Left lung (tissue), 14 donors: ENCODE measurements at places on chromosomes 2 and 18.

GRCh38 chr18:44521668-44522022, 159.0 kb upstream of the SETBP1 start:
- no peak for DNase-seq

DNA sequence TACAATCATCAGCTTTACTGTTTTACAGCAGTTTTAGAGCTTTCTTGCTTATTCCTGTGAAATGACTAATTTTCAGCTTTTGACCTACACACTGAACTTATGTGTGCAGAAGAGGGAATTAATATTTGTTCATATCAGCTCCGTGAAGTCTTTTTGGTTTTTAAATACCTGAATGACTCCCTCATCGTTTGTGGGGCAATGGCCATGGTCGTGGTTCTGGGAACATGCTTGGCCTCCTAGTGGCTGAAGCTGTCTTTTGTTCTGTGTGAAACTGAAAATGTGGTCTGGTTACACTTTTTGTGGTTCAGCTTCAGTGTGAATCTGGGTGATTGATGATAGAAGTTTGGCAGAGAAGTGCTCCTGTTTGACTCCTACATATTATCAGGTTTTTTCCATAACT, 408.1 kb downstream of the THSD7B start:
- no peak for DNase-seq

- DNase-seq: no peak
These were observed 2.2 kb upstream of the MTCL1 start for GRCh38 chr18:8703092-8703709.

DNA sequence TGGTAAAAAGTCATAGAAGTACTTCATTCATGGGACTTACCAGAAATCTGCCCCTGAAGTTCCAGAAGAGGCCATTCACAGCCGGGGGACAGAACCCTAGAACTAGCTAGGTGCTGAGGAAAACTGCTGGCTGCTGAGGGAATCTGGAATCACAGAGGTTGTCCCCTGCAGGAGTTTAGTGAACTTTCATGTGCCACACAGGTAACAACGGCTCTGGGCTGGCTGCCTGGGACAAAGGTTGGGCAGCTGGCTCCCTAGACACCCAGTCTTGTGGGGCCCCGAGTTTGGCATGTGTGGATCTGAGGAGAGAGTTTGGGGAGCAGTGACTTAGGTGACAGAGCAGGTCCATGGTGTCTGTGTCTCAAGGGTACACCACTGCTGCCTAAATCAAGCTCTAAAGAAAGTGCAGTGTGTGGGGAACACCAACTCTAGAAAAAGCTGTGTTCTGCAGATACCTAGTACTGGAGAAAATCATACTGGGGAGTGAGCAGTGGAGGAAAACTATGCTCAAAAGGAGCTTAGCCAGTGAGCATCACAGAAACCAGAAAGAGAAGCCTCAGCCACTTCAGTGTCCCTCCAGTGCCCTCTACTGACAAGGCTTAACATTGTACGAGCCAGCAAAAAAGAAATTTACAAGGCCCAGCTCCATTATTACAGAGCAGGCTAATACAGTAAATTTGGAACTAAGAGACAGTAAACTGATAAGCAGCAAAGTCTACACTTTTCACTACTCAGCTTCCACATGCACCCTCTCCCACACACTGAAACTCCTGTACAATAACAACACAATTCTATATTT, 15.2 kb downstream of the GALNT3 start:
- no peak for DNase-seq

GRCh38 chr2:219643084-219643473, 15.6 kb downstream of the SLC4A3 start:
- DNase-seq: no peak

DNA sequence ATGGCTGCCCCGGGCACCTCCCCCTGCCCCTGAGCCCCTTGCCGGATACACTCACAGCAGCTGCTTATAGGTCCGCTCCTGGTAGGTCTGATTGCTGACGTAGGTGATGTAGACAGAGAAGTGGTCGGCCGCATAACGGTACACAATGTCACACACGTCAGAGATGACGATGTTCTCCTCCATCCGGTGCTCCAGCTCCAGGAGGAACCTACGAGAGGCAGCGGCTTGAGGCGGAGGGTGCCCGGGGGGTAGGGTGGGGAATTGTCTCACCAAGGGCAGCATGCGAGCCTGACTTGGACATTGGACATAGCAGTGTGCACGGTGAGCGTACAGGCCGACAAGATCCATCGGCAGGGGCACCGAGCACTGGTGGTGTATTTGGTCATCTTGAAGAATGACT, 22.8 kb downstream of the SNORC start:
- no peak for DNase-seq
